Activated T-helper 1 cell treated with anti-CD3 and anti-CD28 coated beads, Interleukin-2, amount 50 U/mL, for 16 hours (primary cell): ENCODE measurements at places on chromosomes 3 and 15.

DNA sequence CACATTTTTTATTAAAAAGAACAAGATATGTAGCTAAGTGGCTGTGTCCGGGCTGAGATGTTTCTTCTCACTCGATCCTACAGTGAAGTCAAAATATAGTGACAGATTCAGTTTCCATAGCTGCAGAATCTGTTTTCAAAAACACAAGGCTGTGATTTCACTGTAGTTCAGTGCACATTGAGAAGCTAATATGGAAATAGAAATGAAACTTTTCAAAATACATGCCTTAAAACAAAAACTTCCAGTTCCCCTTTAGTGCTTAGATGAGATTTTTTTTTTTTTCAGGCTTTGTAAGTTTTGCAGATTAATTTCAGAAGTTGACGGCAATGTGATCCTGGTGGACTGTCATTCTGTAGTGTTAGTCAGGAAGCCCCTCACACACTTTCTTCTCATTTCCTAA lies 23.8 kb upstream of the TRAK1 start:
- no peak for DNase-seq

GRCh38 chr3:188321258-188321657 lies 167.3 kb downstream of the LPP start:
- no peak for DNase-seq

DNA sequence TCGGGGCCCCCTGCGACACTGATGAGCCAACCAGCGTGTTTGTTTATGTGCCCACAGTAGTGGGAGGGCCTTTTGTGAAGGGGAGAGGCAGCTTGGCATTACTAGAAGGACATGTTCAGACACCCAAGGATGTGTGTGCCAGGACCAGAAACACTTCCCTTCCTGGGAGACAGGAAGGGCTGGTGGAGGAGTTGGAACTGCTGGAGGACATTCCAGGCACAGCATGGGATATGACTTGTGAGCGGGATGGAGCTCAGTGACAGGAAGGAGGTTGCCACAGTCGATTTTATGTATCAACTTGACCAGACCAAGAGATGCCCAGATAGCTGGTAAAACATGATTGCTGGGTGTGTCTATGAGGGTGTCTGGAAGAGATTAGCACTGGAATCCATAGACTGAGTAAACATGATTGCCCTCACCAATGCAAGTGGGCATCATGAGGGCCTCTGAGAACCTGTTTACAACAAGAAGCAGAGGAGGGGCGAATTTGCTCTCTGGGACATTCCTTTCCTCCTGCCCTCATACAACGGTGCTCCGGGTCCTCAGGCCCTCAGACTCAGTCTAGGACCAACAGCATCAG lies 106.4 kb upstream of the TLE3 start:
- DNase-seq, result no peak

- no peak for DNase-seq
Measured at GRCh38 chr15:38894243-38894948, 329.8 kb upstream of the RASGRP1 start.

- DNase-seq, result no peak
Measured at GRCh38 chr15:66752078-66752477, 50.0 kb downstream of the SMAD6 start.

- no peak for DNase-seq
Measured at GRCh38 chr15:57565311-57565710, 26.4 kb upstream of the MYZAP start.

DNA sequence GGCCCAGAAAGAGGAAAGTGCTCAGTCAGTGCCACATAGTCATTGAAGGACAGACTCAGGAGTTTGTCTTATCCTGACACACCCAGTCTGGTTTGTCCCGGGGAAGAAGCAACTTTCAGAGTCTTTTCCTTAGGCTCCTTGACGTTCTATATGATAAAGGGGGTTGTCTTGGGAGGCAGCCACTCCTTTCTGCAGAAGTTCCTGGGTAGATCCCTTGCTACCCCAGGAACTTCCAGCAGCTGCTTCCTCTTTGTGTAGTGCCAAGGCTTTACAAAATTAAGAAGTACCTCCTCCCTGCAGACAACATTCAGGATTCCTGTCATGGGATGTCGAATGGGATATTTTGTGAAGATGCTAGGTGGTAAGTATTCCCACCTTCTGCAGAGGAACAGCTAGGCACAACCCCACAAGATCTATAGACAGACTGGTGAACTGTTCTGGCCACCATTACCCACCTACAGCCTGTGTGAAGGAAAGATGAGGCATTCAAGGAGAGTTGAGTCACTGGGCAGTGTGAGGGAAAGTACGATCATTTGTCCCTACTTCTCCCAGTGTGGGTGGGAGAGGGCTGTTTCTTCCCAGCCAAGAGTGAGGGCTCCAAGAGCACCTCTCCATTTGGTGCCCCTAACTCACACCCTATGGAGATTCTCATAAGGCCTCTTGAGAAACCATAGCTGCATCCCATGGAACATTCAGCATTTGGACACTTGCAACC lies 11.3 kb downstream of the TMEM266 start:
- DNase-seq, result no peak

DNA sequence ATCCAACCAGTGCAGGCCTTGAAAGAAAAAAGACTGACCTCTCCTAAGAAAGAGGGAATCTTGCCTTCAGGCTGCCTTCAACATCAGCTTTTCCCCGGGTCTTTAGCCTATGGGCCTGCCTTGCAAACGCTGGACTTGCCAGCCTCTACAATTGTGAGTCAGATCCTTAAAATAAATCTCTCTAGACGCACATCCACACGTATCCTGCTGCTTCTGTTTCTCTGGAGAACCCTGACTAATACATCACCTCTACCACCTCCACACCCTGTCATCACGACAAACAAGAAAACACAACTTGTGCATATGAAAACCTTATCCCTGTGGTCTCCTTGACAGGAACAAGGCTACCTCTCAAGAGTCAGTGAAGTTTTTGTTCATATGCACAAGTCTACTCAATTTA lies 11.8 kb downstream of the CYFIP1 start:
- DNase-seq, result no peak

DNA sequence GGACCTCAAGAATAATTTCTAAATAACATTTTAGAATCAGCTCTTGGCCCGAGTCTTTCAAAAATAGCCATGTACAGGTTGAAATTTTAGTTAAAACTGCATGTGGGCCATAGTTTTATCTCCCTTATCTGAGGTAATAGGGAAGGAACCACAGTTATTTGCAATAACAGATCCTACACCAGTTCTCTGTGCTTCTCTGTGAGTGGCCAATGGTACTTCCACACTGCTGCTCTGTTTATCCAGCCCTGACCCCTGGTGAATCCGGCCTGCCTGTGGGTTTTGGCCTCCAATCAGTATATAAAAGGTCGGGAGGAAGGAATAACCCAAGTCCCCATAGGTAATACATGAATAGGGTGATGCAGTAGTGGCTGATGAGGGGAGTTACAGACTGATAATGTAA lies 48.0 kb upstream of the TNIK start:
- DNase-seq, result no peak

GRCh38 chr3:67094774-67095173 lies 96.7 kb downstream of the KBTBD8 start:
- no peak for DNase-seq

DNA sequence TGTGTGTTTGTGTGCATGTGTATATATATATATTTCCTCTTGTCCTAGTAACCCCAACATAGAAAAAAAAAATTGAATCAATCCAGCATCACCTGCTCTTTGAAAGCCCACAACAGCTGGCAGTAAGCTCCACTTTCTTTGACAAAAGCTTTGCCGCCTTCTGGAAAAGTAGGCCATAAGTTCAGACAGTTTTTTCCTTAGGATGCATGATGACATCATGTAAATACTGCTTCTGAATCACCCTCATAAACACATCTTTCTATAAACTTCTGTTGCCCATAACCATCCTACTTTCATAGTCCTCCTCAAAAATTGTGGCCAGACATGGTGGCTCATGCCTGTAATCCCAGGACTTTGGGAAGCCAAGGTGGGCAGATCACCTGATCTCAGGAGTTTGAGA lies 67.4 kb downstream of the CSNK1G1 start:
- no peak for DNase-seq

GRCh38 chr3:20141316-20141715 lies 44.7 kb downstream of the SGO1 start:
- no peak for DNase-seq

GRCh38 chr15:62124176-62124972 lies 40.7 kb downstream of the C2CD4B start:
- no peak for DNase-seq

GRCh38 chr15:77664428-77664827 lies 31.7 kb upstream of the LINGO1 start:
- no peak for DNase-seq

DNA sequence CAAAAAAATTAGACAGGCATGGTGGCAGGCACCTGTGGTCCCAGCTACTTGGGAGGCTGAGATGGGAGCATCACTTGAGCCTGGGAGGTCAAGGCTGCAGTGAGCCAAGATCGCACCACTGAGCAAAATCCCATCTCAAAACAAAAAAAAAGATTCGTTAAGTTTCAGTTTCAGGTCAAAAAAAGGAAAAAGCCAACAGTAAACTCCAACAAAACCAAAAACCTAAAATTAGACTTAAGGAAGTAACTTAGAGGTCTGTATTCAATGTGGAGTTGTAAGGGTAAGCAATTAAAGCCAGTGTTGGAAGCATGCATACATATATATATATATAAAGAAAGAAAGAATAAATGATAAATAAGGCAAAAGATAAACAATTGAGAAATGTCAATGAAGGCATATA lies 11.8 kb downstream of the KPNA1 start:
- no peak for DNase-seq

- no peak for DNase-seq
Measured at GRCh38 chr3:112653209-112653871, 12.4 kb upstream of the CCDC80 start.

- DNase-seq, result no peak
Measured at GRCh38 chr15:96347181-96348111, 16.9 kb downstream of the NR2F2 start.

DNA sequence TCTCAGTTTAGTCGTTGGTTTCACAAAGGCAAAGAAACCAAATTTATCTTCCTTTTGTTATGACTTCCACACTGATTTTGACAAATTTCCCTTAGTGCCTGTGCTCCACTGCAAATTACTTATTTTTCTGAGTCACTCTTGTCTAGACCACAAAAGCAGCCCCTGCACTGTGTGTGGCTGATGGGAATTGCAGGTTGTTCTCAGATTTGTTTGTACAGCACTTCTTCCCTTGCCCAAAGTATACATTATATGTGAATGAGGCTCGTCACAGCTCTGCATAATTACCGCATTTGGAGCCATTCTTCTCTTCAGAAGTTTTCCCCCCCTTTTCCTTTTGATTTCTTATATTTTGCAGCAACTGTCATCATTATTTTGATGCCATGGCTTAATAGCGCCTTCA lies 354.2 kb upstream of the IL12A start:
- no peak for DNase-seq

DNA sequence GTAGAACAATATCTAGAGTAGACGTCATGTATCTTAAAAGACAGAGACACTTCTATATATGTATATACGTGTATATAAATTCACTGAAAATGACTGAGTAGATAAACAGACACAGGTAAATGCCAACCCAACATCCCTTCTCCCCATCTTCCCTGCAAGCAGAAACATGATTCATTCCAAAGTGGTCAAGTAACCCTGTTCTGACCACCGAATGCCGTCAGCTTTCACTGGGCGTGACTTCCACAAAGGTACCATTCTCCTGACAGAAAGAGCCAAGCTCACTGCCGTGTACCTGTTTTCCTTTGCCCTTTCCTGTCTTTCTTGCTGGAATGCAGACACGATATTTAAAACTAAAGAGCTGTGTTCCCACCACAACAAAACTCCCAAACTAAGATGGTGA lies 76.7 kb downstream of the TAFA4 start:
- DNase-seq, result no peak

DNA sequence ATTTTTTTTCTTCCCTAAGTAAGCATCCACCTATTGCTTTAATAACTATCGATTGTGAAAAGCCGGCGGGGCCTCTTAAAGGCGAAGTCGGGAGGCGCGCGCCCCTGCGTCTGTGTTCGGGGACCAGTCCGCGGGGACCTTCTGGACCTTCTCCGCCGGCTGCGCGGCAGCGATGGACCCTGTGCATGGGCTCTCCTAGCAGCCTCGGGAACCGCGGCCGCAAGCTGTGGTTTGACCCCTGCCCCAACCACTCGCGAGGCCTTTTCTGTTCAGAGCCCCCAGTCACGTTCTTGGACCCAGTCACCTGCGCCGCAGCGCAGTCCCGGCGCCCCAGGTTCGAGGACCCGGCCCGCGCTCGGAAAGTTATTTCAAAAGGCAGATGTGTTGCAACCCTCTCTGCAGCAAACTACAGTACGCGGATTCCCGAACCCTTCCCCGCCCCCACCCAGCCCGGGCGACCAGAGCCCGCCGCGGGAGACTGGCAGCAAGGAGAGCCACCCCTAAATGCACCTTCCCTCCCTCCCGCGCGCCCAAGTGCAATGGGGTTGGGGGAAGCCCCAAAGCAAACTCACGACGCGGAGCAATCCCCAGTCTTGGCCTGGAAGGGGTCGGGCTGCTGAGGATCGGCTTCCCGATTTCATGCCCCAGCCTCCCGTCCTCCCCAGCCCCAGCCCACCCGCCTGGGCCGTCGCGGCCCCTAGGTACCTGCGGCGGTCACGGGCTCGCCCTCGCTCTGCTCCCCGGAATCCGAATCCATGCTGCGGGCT lies 684 bp downstream of the TNFAIP8L3 start:
- no peak for DNase-seq

DNA sequence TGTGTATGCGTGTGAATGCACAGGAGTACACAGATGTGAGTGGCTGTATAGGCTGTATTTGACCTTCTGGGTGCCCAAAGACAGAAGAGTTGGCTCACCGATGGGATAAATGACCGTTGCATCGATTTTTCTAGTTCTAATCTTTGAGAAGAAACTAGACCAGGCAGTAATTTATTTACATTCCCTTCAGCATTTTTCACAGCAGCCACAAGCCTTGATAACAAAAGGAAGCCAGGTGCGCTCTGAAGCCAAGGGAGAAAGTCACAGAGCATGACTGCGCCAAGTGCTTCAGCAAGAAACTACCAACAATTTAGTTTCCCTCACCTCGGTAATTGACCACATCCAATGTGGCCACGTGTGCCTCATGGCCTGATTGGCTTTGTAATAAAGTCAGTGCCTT lies 5.9 kb upstream of the FAM3D start:
- DNase-seq, result no peak

DNA sequence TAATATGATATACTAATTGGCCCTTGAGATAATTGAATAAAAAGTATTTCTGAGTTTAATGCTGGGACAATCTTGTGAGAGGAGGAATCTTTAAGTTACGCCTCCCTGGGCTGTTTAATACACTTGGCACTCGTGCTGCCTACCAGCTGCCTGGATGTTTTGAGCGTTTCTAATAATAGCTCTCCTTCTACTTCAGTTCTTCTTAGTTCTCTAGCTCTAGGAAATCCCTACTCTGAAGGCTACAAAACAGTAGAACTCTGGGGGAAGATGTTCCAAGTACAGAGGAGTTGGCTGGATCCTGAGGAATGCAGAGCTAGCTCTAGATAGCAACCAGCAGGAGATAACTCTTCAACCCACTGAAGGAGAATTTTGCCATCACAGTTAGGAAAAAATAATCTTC lies 3.5 kb downstream of the NAALADL2 start:
- DNase-seq, result no peak

- DNase-seq, result no peak
Measured at GRCh38 chr15:76127880-76128279, 68.1 kb downstream of the TMEM266 start.

GRCh38 chr3:152083135-152083534 lies 185.6 kb upstream of the MBNL1 start:
- no peak for DNase-seq

GRCh38 chr3:153260681-153261080 lies 98.7 kb downstream of the RAP2B start:
- no peak for DNase-seq

- DNase-seq, result no peak
Measured at GRCh38 chr15:100187677-100188076, 154.1 kb downstream of the ADAMTS17 start.

GRCh38 chr15:81006124-81006523 lies 5.4 kb downstream of the TLNRD1 start:
- no peak for DNase-seq
